HT-29 (cell line): ENCODE measurements at places on chromosomes 7 and 10.

DNA sequence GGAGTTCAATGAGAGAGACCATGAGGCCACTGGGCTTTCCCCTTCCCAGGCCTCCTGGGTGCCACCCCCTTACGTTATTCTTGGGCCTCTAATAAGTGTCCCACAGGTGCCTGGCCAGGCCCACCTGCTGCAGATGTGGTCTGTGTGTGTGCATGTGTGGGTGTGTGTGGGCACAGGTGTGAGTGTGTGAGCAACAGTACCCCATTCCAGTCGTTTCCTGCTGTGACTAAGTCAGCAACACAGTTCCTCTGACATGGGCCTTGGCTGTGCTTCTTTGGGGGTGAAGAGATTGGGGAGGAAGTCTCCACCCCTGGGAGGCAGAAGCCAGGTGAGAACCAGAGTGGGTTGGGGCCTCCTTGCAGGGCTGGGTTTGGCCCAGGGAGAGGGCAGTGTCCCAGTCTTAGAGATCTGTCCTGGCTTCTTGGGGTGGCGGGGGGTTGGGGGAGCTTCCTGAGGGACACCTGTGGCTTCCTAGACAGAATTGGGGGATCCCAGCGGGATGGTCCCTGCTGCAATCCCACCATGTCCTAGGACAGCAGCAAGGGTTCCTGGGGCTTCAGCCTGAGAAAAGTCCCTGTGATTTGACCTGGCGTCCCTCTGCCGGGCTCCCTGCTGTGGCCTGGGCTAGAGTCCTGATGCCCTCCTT, 4.1 kb upstream of the PILRB start:
- DNase-seq = no peak

DNA sequence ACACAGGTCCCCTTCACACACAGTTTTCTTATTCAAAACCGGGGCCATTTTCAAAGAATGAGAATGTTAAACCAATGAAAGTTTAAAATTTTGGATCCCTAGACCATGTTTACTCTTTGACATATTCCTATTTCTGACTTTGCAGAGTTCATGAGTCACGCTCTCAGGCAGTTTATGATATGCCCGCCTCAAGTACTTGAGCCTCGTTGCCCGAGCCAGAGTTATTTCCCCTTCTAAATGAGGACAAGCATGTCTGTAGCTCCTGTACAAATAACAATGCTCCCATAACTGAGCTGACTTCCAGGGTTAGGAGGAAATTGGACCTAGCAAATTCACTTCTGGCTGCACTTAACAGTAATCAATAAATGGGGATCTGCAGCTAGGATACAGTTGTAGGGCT, 87.9 kb upstream of the PDE1C start:
- DNase-seq = no peak

DNA sequence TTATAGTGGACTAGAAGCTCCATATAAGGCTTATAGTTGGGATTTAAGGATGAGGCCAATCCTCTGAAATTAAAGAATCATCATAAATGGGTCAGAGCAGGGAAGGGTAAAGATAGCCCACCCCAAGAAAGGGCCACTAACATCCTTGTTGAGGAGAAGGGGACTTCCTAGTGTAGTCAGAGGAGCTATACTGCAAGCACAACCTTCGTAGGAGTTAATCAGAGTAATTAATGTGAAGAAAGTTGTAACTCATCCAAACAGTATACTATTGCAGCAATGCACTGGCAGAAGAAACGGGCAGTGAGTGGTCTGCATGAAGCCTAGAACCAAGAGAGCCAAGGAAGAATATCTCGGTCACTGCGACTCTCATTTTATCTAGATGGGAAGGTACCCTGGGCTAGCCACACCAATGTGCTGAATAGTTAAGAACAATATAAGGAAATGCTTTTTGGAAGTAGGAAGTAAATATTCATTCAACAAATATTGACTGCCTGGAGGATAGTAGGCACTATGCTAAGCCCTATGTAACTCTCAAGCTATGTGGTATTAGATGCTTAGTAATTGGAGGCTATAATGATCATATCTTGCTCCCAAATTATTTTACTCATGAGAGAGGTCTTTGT, 13.3 kb downstream of the OTUD1 start:
- no peak for DNase-seq

- DNase-seq = no peak
Measured at GRCh38 chr7:7779888-7780287, 61.5 kb upstream of the RPA3 start.

- no peak for DNase-seq
Measured at GRCh38 chr7:143900230-143900766, 1.7 kb downstream of the TCAF1 start.

DNA sequence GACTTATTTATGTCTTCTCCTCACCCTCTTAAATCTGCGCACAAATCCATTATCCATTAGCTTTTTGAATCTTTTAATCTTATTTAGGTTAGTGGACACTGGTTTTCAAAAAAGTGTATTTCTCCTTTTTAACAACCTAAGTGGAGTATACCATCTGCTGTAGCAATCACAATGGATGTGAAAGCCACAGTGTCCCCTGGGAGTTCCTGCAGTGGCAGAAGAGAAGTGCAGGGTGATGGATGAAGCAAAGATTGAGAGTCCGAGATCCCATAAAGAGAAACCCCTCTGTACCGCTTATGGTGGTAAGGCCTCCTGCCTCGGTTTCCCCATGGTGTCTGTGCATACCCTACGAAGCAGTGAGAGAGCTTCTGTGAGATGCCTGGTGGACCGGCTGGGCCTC, 236.4 kb downstream of the COBL start:
- DNase-seq = no peak

- peak; percentile 38 for DNase-seq
Measured at GRCh38 chr7:78018641-78019446, 220.3 kb downstream of the PHTF2 start.

DNA sequence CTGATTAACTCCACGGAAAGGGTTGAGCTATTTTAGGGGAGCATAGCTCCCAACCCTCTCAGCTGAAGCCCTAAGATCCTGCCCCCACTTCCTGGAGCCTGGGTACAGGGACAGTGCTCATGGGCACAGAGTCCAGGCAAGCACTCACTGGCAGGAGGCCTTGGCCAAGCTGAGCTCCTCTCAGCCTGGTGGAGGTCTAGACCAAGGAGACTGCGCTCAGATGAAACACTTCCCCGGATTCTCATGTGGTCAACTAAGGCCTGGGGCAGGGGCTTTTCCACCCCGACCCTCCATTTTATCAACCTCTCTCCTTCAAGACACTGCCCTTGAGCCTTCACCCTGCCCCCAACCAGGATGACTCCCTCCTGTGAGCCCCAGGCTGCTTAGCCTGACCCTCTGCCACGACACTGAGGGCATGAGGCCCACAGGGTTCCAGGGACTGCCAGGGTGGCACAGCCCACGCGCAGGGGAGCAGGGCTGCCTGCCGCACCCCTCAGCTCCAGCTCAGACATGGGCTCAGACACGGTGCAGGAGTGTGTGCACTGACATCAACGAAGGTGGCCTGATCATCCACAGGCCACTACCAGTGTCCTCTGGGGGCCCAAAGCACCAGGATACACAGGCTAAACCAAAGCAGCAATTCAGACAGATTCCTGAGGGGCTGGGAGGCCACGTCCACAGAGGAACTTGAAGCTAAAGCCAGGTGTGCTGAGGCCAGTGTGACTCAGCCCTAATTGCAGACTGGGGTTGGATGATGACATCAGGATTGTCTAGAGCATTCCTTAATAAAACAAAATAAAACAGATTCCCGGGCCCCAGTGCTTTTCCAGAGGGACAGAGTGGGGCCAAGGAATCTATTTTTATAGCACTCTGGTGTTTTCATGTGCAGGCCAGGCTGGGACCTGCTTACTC, 18.8 kb downstream of the CHAT start:
- no peak for DNase-seq

DNA sequence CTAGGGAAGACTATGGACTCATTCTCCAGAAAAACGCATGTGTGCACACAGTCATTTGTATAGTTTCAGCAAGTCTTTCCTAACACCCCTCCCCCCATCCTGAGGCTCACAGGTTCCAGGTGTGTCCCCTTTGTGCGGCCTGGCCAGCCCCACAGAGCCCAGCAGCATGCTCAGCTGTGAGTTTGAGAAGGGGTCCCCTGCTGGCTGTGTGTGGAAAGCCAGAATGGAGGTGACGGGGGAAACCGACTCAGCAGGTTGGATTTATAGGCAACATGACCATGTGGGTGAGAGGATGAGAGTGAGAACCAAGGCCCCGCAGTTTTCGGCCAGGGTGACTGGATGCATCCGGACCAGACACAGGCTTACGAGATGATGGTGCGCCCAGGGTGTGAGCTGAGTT, 9.9 kb downstream of the PTPRE start:
- DNase-seq = no peak

- DNase-seq = no peak
Measured at GRCh38 chr7:8378349-8379019, 54.9 kb upstream of the NXPH1 start.

DNA sequence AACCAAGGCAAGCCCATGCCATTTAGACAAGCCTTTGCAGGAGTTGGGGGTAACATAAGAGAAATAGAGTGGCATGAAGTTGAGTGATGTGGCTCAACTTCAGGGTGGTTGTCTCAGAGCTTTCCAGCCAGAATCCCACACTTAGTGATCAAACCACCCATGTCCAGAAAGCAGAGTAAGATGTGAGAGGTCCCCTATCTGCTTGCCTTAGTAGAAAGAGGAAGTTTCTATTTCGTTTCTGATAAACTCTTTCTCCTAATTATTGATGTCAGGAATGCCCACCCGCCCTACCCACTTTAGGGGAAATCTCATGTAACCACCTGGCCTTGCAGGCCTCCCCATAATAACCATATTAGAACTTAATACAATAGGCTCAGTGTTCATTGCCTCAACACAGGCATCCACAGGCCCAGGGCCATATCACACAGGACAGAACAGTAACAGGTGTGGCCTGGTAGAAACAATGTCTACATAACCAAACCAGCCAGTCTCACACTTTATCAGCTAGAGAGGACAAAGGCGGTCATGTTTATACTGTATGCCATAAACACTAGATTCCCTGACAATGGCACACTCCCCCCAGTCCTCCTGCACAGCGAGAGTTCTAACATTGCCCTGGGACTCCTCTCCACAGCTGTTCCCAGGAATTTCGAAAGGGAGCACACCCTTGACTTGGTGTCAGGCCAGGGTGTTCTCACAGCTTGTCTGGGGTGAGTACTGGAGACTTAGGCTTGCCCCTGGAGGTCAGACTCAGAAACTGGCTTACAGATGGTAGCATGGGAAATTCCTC, 364.4 kb downstream of the CXCL12 start:
- no peak for DNase-seq

GRCh38 chr7:91491868-91492267, 227.6 kb downstream of the FZD1 start:
- DNase-seq = no peak

DNA sequence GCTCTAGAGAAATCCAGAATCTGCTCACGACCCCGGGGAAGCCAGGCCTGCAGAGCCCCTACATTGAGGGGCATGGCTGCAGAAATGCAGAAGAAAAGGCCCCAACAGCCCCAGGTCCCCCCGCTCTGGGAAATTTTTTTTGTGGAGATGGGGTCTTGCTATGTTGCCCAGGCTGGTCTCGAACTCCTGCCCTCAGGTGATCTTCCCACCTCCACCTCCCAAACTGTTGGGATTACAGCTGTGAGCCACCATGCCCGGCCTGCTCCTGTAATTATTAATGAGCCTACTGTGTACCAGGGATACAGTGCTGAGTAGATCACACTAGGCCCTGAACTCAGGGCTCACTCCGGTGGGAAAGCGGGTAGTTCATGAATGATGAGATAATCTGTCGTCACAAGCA, 29.9 kb downstream of the TNRC18 start:
- no peak for DNase-seq

DNA sequence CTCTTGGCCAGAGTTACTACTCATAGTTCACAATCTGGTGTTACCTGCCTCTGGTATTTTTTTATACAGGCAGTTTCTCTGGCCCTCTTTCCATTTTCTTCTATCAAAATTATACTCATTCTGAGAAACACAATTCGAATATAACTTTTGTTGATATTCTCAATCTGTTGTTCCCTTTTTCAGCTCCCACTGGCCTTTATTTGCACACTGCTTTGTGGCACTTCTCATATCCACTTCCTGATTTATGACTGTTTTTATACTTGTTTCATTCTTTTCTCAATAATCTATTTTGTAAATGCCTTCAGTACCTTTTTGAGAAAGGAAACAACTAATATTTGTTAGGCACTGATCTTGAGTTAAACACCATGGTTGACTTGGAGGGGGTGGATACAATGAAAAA, 93.8 kb upstream of the HDAC9 start:
- DNase-seq = no peak

DNA sequence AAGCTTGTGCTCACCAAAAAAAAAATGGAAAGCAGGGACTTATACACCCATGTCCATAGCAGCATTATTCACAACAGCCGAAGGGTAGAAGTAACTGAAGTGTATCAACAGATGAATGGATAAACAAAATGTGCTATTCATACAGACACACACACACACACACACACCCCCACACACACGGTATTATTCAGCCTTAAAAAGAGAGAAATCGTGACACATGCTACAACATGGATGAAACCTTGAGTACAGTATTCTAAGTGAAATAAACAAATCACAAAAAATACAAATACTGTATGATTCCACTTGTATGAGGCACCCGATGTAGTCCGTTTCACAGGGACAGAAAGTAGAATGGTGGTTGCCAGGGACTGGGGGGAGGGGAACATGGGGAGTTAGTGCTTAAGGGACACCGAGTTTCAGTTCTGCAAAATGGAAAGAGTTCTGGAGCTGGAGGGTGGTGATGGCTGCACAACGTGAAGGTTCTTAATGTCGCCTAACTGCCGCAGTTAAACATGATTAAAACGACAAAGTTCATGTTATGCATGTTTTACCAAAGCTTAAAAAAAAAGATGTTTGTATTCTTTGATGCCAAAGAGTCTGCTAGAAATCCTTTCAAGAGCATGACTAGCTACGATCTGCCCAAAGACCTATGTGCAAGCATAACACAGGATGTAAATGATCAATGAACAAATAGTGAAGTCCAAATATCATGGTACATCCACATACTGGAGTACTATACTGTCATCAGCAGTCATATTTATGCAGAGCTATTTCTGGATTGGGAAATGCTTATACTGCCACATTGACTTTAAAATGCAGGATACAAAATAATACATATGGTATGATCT, 7.2 kb downstream of the TNS3 start:
- DNase-seq = no peak

GRCh38 chr7:150385302-150385723, 6.2 kb downstream of the ZNF775 start:
- no peak for DNase-seq

DNA sequence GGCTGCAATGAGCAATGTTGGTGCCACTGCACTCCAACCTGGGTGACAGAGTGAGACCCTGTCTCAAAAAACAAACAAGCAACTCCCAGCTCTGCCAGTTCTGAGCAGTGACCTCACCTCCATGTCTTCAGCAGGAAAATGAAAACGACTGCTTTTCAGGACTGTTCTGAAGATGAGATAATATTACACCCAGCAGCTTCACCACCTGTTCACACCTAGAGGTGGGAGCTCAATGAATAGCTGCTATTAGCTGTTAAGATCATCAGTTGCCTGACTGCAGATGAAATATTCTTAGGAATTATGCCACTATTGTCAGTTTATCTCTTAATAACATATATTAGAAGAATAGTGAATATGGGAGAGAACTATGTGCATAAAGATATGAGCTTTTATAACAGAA, 48.4 kb upstream of the CYTH3 start:
- no peak for DNase-seq

GRCh38 chr10:106560925-106561640, 603.4 kb downstream of the SORCS1 start:
- DNase-seq = no peak

- peak; percentile 38 for DNase-seq
Measured at GRCh38 chr7:152664636-152665035, 11.3 kb downstream of the XRCC2 start.

GRCh38 chr7:101718363-101719122, 89.4 kb upstream of the MYL10 start:
- no peak for DNase-seq
